Stimulated activated CD8-positive, alpha-beta memory T cell treated with anti-CD3 and anti-CD28 coated beads, Interleukin-7, amount 100 ng/mL, for 1 hour (primary cell): ENCODE measurements at places on chromosomes 2 and 18.

- DNase-seq: no peak
These were observed 21.3 kb upstream of the TAF1B start for GRCh38 chr2:9821805-9822445.

DNA sequence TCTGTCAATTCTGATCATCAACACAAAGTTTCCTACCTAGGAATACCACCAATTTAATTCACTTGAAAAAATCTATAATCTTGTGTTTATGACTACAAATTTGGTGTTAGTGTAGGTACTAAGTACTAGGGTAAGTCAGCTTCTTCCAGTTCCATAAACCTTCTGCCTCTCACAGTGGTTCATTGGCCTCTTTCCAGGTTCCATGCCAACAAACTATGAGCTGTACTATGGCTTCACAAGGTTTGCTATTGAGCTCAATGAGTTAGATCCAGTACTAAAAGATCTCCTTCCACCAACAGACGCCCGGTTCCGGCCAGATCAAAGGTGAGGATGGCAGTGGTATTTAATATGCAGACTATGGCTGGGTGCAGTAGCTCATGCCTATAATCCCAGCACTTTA, 58.8 kb downstream of the PRKRA start:
- no peak for DNase-seq

DNA sequence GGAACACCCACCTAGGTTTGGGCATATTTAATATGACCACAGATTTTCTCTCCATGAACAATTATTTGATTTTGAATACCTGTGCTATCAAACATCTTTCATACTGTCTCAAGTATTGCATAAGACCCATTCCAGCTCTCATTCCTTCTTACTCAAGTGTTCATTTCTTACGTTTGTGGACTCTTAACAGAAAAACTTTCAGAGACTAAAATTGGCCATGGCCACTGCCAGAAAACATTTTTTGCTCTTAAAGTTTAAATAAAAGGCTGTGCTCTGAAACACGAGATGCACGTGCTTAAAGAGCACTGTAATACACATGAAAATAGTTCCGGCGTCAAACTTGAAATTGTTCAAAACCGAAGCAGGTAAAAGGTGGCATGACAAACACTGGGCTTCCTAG, 89.3 kb downstream of the LIMS1 start:
- DNase-seq: no peak

DNA sequence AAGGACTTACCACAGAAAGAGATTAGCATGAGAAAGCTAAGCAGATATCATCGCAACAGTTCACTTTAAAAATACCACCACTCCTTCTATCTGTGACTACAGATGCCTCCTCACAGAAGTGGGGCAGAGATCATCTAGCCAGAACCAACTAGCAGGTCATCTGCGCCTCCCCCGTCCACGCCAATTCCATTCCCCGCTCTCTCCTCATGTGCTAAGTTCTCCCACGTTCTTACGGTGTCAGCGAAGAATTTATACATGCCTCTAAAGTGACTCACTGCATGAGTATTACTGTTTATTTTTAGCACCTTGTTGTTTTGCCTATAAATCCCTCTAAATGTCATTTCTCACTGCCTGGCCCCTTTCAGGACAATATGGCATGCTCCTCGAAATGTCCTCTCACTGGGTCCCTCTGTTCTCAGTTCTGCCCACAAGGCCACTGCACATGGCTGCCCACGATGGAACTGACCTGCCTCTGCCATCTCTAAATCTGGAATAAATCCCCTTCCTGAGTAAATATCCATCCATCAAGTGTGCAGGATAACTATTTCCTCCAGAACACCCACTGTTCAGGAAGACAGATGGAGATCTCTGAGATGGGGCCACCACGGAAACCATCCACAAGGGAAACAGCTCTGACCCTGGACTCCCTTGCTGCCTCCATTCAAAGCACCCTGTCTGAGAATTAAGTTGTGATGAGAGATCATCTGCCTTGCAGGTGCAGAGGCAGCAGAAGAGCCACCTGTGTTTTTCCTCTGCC, 137.7 kb downstream of the IRS1 start:
- no peak for DNase-seq

- no peak for DNase-seq
These were observed 21.8 kb downstream of the TYW5 start for GRCh38 chr2:199933466-199933865.

DNA sequence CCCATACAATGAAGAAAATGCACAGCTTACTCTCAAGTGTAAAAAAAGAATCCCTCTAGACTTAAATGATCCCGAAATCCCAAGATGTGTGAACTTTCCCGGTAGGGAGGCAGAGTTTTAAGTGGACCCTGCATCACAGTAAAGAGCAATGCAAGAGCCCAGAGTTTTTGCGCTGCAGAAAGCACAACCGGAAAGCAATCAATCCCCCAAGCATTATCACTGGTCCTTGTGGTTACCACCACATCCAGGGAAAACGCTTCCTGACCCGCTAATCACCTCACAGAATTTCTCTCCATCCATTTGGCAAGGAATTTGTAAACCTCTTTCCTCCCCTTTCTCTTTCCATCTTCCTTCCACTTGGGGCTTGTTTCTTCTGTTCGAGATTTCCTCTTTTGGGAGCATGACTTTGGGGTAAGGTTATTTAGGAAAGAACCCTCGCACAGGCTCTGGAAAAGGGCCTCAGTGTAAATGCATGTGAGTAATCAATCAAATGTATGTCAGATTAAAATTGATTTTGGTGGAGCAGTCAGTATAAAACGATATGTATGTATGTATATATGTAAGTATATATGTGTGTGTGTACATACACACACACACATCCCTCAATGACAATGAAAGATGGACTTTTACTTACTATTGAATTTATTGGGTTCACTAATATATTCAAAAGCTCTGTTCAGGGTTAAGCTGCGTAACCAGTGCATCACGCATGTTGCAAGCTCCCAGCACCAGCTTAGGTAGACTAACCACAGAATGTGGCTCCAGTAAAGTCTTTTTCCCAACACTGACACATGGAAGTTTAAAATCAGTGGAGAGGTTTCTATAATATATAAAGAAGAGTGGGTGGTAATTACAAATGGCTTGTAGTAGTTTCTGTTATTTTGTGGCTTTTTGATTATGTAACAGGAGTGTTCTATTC, 1.6 kb downstream of the PLCL1 start:
- no peak for DNase-seq

- DNase-seq: no peak
These were observed 66.0 kb upstream of the CCDC85A start for GRCh38 chr2:56117764-56118163.

DNA sequence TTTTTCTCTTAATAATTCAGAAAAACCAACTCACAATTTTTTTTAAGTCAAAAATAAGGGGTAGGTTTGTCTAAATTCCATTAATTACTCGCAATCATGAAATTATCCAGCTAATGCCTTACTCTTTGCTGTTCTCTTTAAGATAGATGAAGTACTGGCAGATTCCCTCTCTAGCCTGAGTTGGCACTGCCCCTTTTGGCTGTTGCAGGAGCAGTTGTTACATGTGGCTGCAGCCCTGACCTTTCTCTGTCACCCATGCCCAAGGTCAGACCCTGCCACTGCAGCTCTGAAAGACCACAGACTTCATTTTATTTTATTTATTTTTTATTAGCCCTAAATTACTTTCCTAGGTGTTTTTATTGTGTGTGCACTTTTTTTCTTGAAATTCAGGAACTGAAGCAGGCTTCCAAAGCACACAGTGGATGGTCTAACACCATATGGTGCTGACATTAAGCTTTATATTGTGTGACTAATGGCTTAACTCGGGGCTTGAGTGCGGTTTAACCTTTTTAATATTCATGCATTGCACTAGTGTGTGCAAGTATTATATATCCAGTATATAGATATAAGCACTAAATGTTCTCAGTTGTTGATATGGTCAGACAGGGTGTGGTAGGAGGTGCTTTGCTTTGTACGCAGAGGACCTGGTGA, 313.0 kb downstream of the CDH2 start:
- DNase-seq: no peak

GRCh38 chr18:9433671-9434121, 41.6 kb upstream of the RALBP1 start:
- no peak for DNase-seq

DNA sequence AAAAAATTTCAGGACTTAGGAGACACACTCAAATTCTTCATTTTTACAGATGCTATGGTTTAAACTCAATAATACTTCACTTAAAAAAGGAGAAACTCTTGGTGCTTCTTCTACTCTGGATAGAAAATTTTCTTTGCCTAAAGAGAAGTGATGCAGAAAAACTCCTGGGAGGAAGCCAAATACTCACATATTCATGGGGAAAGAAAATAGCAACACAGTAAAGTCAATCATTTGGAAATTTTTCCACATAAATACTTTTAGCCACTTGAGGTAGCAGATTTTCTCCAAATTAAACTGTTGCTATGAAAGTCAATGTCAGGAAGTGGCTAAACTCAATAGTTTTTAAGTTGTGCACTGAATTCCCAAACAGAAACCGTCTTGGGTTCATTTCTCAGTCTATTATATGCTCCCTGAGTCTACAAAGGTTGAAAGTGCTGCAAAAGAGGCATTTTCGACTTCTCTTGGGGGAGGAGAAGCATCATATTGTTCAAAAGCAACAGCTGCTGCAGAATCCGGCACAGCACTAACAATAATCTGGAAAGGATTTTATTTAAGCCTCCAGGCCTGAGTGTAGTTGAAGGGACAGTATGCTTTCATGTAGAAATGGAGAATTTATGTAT, 81.1 kb downstream of the UPP2 start:
- DNase-seq: no peak

DNA sequence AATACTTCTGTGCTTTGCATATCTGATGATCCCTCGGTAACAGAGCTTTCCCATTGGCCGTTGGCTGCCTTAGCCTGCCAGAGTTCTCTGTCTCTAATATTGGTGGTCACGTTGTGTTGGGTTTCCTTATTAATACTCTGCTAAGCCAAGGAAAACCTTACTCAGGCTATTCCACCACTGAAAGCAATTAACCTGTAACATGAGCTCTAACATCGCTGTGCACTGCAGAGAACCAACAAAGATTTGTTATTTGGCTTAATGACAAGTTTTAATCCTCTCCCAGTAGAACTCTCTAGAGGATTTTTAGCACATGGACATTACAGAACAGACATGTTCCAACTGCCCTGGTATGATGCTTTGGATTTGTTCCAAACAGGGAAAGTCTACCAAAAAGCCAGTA, 825.9 kb upstream of the POU3F3 start:
- no peak for DNase-seq
